ENCODE measurements at places on chromosomes 5 and 9.

GRCh38 chr5:151480384-151481293 lies 33.2 kb downstream of the SLC36A1 start:
- DNase-seq, result no peak

DNA sequence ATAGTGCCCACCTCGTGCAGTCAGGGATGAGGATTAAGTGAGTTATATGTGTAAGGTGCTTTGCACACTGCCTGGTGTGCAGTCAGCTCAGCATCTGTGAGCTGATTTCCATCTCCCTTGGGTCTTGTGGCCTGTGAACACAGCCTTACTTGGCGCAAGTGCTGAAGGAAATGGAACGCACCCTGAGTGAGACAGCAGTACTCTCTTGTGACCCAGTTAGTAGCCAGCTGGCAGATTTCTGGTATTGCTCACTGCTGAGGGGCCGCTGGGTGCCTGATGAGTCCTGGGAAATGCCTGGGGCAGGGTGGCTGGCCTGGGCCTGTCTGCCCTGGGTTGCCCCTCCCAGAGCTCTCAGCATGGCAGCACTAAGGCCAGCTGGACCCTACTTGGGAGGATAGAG lies 90.9 kb upstream of the BOD1 start:
- DNase-seq, result no peak

GRCh38 chr5:42740920-42741319 lies 15.7 kb upstream of the CCDC152 start:
- DNase-seq, result no peak

DNA sequence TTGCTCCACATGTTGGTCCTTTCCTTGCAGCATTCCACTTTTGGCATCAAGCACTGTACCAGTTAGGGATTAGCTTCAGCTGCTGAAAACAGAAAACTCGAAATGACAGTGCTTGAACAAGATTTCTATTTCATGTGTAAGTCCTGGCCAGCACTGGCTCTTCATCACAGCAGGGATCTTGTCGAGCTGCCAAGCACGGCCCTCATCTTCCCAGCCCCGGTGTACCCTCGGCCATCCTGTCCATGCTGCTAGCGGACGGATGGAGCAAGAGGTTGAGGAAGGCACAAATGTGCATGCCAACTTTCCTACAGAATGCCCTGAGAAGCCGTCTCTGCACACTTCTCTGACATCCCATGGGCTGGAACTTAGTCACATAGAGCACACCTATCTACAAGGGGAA lies 130.6 kb downstream of the TENT4A start:
- DNase-seq, result no peak

DNA sequence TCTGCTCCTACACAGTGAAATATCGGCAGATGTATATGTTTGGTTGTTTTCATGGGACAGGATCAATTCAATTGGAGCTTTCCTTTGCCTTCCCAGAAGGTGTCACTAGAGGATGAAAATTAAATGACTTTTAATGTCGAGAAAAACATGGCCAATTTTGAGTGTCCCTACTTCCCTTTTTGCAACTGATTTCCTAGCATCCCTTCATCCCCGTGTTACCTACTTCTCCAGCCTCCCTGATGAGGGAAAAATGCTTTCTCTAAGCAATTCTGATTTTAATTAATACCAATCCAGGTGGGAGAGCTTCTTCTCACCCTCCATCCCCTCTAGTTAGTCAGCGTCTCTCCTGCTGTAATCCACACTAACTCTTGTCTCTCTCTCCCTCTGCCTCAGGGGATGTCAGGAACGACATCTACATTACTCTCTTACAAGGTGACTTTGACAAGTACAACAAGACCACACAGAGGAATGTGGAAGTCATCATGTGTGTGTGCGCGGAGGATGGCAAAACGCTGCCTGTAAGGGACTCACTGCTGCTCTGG lies 64.9 kb downstream of the DOCK2 start:
- DNase-seq, result no peak

DNA sequence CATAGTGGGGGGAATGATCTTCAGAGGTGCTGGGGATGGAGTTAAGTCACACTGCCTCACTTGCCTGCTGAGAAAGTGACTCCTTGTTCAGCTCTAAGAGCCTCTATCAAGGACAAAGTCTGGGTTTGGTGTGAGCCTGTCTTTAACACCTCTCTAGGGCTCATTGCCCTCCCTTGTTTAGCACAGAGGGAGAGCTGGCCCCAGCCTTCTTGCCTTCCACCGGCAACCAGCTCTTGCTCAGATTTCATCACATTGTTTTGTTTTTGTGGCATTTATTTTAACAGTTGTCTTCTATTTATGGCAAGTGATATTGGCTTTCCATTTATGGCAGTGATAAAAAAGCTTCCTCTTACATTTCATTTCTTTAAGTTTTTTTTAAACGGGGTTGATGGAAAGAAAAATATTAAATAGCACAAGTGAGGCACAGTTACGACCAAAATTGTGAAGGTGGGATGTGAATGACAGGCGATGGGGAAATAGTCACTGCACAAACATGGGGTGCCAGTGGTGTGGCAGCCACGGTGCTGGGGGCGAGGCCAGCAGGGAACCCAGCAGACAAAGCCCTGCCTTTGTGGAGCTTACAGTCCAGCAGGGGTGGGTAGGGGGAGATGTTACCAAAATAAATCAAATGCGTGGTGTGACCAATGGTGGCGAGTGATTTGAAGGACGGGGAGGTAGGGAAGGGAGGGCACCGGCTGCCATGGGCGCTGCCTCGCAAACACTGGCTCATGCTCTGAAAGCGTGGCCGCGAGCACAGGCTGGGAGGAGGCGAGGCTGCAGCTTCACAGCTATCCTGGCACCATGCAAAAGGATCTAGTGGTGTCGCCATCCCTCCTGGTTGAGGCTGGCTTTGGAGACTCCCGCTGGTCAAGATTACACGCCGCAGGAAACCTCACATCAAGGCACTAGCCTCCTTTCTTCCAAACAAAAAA lies 21.2 kb upstream of the UNC5A start:
- DNase-seq, result no peak

GRCh38 chr5:177336603-177337494 lies 14.6 kb downstream of the LMAN2 start:
- no peak for DNase-seq

GRCh38 chr5:32261198-32261597 lies 51.5 kb downstream of the MTMR12 start:
- no peak for DNase-seq

DNA sequence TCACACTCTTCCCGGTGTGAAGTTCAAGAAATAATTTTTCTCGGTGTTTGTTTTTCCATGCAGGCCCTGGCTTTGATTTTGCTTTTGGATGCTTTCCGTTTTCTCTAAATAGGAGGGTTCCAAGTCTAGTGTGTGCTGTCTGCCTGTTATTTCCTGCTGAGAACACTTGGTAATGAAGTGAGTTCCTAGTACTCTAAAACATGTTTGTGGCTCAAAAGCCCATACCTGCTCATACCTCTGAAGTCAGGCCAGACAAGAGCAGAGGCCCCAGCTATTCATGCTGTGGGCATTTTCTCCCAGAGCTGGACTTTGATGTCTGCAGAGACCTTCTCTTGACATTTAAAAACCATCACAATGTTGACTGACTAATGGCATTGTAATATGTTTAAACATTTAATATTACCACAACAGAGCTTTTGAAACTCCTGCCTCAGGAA lies 211.2 kb downstream of the GOLPH3 start:
- DNase-seq, result no peak

DNA sequence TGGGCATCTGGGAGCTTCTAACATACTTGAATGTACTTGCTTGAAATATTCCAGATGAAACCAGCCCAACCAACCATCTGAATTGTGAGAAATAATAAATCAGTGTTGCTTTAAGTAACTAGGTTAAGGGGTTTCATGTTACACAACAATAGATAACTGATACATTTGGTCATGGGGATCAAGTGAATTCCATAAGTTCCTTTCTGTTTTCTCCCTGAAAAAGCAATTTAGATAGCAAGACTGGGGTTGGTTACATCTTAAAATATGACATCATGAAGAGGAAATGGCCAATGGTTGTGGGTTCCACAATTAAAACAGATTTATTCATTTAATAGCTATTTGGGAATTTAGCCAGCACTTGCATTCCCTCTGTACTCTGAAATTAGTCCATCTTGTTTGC lies 559.7 kb downstream of the TLR4 start:
- DNase-seq, result no peak

- DNase-seq, result no peak
Measured at GRCh38 chr9:37994639-37995347, 74.2 kb downstream of the SHB start.

- no peak for DNase-seq
Measured at GRCh38 chr5:149993471-149993870, 7.0 kb downstream of the TIGD6 start.

DNA sequence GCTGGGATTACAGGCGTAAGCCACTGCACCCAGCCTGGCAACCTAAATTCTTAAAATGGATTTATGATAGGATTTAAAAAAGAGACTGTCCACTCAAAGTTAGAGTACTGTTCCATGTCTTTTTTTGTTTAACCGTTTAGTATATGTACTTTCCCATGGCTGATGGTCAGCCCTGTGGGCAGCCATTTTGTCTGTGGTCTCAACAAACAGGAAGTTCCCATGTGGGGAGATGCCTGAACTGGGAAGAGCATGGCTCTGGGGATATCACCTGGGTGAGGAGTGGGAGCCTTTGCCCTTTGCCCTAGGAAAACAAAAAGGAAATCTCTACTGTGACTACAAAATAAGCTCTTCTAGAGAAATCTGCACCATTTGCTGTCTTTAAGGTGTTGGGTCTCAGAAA lies 27.5 kb upstream of the GNPDA1 start:
- DNase-seq, result no peak

GRCh38 chr5:116576053-116576713 lies 1.6 kb upstream of the SEMA6A start:
- DNase-seq, result no peak

DNA sequence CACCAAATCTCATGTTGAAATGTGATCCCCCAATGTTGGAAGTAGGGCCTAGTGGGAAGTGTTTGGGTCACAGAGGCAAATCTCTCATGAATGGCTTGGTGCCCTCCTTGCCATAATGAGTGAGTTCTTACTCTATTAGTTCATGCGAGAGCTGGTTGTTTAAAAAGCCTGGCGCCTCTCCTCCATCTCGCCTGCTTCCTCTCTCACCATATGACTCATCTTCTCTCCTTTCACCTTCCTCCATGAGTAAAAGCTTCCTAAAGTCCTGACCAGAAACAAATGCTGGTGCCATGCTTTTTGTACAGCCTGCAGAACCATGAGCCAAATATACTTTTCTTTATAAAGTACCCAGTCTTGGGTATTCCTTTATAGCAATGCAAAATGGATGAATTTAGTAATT lies 20.9 kb upstream of the ARHGAP26 start:
- DNase-seq, result no peak

DNA sequence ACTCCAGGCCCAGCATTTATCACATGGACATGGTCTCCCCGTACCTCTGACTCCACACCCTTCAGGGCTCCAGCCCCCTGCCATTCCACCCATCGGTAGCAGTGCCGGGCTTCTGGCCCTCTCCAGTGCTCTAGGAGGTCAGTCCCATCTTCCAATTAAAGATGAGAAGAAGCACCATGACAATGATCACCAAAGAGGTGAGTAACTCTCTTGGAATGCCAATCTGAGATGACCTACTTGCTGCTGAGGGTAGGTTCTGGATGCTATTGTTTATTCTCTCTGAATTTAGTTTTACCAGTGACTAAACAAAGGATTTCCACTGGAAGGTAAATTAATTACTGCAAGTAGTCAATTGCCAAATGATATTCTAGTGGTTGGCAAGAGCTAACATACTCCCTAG lies 80.8 kb downstream of the TLE4 start:
- no peak for DNase-seq

DNA sequence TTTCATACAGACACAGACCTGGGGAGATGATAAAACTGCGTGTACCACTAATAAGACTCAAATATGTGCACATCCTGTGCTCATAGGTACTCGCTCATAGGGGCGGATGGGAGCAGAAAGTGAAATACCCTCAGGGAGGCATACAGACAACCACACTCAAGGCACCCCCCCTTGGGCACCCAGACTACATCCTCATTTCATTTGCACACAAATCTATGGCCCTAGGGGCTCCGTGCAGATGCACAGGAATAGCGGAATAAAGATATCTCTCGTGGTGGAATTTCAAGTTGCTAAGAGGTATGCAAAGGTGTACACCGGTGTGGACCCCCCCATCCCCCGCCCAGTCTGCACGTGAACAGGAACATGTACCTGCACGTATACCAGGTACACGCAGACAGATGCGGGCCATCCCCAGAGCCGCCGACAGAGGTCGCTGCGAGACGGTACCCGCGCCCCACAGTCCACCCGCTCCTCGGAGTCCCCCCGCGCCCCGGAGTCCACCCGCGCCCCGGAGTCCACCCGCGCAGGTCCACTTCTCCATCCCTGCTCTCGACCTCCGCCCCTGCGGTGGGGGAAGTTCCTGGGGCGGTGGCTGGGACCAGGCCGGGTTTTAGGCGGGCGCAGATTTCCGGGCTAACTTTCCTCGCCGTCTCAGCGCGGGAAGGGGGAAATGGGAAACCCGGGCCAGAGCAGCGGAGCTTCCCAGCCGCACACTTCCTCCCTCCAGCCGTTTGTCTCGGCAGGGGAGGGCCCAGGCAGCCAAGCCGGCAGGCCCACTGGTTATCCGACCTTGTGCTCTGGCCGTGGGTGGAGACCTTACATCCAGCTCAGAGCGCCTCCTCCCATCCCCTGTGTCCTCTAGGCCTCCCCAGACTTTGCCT lies 1.0 kb upstream of the IL12B start:
- DNase-seq, result peak; percentile 64

DNA sequence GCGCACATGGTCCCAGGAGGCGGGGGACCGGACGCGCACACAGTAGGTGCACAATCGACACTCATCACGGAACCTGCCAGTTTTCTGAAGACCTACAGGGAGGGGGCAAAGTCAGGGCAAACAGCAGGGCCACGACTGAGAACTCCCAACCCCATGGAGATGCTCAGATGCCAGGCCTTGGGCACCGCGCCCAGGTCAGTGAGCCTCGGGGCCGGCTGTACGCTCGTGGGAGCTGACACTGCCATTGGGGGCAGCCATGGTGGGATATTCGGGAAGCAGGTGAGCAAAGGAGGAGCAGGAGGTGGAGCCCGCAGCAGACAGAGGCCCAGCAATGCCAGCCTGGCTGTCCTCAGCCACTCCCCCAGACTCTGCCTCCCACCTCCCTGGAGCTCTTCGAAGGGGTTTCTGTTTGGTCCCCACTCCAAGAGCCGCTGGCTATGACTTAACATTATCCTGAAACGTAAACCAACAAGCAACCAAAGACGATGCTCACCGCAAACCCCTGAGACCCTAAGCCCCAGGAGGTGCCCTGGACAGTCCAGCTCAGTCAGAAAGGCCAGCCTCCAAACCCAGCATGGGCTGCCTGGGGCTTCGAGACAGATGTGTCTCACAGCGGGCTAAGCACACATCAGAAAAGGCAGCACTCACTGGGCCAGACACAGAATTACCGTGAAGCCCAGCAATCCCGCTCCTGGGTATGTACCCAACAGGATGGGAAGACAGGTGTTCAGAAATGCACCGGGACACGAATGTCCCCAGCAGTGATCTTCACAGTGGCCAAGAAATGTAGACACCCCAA lies 78.4 kb downstream of the VAV2 start:
- DNase-seq, result no peak

- DNase-seq, result no peak
Measured at GRCh38 chr9:77820293-77820954, 172.3 kb upstream of the GNA14 start.

DNA sequence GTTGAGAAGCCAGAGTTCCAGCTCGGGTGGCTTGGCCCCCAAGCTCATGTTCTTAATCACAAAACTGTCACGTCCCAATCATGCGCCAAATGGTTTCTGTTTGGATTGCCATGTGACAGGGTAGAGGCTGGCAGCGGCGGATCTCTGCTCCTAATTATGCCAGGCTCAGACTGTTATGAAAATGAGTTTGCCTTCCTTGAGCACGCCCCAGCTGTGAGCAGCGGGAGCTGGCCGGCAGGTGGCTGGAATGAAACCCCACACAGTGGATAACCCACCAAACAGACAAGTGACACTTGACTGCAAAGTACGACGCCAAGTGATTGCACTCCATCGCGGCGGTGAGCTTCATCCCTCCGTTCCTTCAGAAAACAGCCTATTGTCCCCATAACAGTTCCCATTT lies 75.4 kb downstream of the CFAP77 start:
- no peak for DNase-seq
